ENCODE measurements at places on chromosomes 12 and 14.

DNA sequence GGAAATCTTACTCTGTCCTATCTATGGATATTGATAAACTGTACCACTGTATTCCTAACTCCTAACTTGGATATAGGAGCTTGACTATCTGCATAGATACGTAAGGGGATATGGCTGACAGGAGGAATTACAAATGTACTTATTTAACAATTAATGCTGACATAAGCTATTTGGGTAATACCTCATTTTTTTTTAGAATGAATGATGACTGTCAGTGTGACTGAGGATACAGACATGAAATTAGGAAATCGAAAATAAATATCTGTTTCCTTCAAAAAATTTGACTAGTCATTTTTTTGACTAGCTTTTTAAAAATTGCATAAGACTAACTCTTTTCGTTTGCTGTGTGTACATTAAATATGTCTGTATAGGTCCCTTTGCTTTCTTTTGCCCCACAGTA lies 74.9 kb downstream of the PDE3A start:
- DNase-seq, result no peak

DNA sequence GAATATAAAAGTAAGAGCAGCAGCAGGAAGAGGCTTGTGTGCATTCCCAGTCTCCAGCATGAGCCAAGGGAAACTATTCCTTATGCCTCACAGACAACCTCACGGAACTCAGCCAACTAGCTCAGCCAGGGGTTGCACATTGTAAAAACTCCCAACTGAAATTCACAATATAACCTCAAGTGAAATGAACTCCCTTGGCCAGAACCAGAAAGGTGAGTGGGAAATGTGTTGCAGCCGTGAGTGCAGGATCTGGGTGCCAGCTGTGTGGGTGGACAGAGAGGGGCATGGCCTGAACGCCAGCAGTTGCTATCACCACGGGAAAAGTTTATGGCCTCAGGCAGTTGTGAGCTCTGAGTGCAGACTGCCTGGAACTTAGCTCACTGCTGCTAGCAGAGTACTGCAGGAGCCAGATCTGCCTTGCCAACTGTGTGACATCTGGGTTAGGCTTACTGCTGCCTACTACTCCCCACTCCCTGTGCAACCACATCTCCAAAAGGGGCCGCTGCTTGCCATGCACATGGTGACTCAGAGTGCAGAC lies 2.3 kb upstream of the CLEC1A start:
- DNase-seq, result no peak

DNA sequence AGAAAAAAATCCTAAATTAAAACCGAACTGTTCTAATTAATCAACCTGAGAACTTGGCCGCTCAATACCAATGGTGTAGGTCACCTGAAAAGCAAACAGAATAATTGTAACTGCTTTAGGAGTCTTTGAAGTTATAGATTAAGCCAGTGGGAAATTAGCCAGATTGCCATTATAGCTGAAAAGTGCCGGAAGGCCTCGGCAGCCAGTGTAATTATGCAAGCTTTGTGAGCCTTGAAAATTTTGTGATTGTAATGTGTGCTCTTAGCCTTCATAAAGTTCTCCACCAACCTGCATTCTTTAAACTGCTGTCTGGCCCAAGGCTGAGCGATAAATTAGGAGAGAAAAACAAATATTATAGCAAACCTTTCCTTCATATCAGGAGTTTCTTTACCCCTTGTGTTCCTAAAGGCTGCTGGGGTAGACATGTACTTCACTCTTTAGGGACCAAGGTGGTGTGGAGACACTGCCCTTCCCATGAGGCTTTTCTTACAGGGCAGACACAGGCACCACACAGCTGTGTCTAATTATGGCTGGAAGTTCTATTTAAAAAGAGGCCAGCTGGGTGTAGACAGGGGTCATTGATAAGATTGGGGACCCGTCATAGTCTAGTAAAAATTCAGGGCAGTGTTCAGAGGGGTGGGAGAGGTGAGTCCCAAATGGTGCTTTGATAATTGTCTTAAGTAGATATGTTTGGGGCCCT lies 991.2 kb downstream of the FLRT2 start:
- no peak for DNase-seq

- no peak for DNase-seq
These were observed 8.7 kb upstream of the TESPA1 start for GRCh38 chr12:54993181-54993835.

DNA sequence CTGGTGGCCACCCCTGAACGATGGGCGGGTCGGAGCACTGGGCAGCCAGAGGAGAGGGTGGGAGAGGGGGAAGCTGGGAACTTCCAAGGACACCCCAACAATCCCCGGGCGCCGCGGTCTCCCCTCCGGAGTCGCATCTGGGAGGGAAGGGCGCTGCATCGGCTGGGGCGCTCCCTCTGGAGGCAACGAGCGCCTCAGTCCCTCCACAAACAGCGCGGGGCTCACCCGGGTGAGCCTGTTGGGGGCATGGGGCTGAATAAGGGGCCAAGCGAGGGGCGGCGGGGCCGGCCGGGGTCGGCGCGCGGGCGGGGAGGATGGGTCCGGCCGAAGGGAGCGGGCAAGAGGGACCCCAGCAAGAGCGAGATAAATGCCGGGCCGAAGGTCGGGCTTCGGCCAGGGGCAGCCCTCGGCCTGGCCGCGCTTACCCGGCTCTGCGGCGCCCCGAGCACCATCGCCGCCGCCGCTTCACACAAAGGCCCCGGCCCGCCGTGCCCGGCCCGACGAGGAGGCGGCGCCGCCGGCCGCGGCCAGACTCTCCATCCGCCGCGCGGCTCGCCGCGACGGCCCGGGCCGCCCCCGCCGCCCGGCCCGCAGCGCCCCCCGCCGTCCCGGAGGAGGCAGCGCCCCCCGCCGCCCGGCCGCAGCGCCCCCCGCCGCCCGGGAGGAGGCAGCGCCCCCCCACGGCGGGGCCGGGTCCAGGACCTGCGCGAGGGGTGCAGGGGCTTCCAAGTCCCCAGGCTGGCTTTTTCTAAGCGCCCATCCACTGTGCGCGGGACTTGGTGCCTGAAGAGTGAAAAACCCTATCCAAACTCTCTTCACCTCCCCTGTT lies at the start of gene ZBTB39:
Gene ZBTB39 (minus strand): TSS at position 567 of the 829 bp plus-strand sequence. CDS start 1,629 bp downstream, outside the sequence.
- peak; percentile 43 for DNase-seq

DNA sequence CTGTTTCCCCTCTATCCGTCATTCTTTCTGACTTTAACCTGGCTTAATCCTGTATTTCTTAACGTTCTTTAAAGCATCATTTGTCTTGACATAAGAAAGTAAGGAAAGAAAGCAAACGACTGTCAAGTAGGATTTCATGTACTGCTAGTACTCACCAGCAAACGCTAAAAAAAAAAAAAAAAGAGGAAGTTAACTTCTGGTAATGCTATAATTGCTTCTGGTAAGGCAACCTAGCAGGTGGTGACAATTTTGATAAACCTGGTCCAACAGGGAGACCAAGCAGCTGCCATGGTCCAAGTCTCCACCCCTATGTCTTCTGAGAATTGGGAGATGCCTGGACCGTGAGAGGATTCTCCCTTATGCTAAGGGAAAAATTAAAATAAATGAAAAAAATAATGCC lies 306.6 kb downstream of the DAD1 start:
- DNase-seq, result no peak

- no peak for DNase-seq
These were observed 184.4 kb upstream of the HIF1A start for GRCh38 chr14:61510736-61511557.

- DNase-seq, result no peak
These were observed 5.9 kb upstream of the BHLHE41 start for GRCh38 chr12:26130728-26131127.

DNA sequence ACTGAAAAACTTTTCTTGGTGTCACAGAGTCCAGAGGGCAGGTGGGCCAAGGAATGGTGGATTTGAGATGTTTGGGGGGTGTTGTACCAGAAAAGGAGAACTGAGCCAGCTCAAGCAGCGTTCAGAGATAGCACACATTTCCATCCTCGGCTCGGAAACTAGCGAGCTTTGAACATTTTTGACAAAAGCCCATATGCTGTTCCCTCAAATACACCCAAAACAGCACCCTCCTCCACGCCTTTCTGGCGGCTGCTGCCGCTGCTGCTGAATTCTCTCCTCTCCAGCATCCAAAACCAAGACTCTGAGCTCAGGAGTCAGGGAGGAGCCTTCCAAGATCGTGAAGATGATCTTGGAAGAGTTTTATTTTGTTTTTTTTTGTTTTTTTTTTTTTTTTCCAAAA lies 961 bp downstream of the SRRM4 start:
- no peak for DNase-seq

DNA sequence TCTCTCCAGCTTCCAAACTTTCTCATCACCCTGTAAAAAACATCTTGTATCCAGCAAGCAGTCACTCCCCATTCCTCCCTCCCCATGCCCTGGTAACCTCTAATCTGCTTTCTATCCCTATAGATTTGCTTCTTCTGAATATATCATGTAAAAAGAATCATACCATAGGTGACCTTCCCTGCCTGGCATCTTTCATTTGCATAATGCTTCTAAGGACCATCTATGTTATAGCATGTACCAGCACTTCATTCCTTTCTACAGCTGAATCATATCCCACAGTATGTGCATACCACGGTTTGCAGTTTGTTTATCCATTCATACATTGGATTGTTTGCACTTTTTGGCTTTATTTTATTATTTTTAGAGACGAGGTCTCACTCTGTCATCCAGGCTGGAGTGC lies 22.9 kb upstream of the VPS37B start:
- DNase-seq, result no peak

- DNase-seq, result no peak
These were observed 2.7 kb downstream of the APOLD1 start for GRCh38 chr12:12788131-12788530.

- DNase-seq, result no peak
These were observed 26.6 kb downstream of the PPP2R5C start for GRCh38 chr14:101788016-101788635.

DNA sequence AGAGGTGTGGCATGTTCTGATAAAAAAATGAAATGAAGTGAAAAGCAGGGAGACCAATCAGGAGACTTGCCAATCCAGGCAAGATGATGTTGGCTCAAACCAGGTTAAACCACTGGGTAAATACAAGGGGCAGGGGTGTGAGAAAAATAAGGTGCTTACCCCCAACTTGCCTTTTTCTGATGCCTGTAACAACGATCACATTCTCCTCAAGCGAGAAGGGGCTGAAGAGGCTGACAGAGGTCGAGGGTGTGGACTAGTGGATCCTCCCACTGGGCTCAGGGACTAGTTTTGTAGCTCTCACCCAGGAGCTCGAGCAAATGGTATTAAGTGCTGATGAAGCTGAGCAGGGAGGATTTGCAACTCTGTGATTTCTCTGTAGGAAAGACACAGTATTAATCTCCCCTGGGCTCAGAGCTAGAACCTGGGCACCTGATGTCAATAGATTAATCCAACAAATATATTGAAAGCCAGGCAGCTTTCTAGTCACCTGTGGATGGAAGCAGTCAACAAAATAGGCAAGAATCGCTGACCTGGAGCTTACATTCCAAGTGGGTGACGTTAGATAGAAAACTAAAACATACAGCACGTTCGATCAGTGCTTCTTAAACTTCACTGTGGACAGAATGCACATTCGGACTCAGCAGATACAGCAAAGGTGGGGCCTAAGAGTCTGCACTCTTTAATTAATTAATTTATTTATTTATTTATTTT lies 15.2 kb upstream of the EAPP start:
- no peak for DNase-seq

GRCh38 chr14:100909439-100909838 lies 5.9 kb upstream of the RTL1 start:
- no peak for DNase-seq

DNA sequence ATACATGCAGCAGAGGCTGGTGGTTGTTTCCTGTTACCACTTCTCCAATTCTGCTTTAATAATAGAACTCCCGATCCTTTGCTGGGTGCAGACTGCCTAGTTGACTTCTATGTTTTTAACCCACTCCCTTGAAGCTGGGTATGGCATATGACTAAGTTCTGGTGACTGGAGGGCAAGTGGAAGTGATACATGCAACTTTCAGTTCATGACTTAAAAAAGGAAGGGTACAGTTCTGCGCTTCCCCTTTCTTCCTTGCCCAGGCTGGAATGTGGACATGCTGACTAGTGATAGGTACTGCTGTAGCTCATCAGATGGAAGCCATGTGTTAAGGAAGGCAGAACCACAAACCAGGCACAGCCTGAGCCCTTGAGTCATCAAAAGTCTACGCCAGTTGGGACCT lies 2.4 kb upstream of the A2M start:
- no peak for DNase-seq

DNA sequence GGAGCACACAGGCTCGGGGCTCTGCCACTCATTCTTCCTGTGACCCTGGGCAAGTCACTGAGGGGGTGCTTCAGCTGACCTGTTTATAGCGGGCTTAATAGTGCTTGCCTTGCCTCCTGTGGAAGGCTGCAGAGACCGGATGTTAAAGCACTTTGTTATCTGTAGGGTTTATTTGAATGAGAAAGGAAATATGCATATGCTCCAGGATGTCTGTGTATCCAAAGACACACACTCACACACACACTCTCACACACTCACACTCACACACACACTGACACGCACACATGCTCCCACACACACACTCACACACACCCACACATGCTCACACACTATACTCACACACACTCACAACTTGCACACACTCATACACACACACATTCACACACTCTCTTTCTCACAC lies 56.1 kb upstream of the DDX11 start:
- DNase-seq, result no peak

All from occipital lobe (tissue), 3 donors.